CD4-positive, alpha-beta T cell treated with Interferon gamma for 1 hour (primary cell): ENCODE measurements at places on chromosomes 1 and 21.

DNA sequence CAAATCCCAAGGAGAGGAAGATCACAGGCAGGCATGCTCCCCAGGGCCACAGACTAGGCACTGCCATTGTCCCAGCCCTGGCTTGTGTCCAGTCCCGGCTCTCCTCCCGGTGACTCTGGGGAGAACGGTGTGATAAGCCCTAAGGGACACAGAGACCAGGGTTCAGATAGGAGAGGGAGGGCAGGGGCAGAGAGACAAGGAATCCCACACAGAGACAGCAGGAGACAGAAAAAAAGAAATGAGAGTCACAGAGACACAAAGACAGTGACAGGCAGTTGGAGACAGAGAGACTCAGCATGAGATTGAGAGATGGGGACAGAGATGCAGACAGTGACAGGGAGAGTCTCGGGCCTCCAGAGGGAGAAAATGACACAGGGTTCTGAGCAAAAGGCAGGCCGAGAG is 361 bp downstream of the INSRR start:
- no peak for DNase-seq

- DNase-seq: no peak
Measured at GRCh38 chr1:41519667-41520066, 35.2 kb upstream of the EDN2 start.

DNA sequence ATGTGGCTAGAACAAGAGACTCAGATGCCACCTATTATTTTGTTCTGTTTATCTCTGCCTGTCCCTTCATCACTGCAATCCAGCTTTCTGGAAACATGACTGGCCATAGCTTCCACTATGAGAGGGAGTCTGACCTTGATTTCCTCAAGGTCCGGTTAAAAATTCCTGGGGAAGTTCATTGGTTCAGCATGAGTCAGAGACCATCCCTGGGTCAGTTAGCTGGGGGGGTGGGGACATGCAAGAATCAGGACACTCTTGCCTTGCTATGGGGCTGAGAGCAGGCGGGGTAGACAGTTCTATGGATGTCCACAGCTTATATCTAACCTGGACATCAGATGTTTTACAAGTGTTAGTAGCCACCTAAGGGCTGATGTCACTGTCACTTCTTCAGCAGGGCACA is 81.1 kb downstream of the TENT5C start:
- no peak for DNase-seq

GRCh38 chr1:5977494-5978444 is 14.5 kb downstream of the NPHP4 start:
- DNase-seq: no peak

GRCh38 chr1:174894117-174894762 is 105.5 kb upstream of the CACYBP start:
- no peak for DNase-seq
